ENCODE measurements at places on chromosomes 3 and 15.

GRCh38 chr3:127645371-127646015, 16.5 kb downstream of the PODXL2 start:
- DNase-seq: no peak

DNA sequence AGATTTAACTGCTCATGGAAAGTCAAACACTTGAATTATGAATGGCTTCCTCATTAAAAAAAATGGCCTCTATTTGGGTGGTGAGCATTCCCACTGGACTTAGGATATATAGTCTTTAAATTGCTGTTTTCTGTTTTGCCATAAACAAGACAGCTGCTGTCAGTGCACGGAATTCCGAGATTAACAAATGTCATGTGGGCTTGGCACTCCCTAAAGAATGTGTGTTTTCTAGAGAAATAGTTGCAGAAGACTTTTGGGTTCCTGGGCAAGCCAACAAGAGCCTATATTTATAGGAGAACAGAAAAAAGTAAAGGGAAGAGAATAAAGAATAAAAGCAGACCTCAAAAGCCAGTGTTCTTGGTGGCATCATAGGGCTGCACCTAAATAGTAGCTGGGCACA, 13.6 kb upstream of the TFG start:
- DNase-seq: no peak

DNA sequence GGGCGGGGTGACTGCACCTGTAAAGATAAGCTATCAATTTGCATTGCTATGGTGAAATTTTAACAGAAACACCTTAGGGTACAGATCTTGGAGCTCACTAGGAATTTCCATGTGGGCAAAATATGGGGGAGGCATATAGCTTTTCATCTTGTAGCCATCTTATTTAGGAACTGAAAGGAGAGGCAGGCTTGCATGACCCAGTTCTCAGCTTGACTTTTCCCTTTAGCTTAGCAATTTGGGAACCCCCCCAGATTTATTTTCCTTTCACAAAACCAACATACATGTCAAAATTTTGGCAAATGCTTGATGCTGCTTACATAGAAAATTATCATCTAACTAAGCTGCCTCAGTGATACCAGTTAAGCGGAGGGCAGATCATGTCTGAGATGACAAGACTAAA, 55.0 kb upstream of the EIF1B start:
- DNase-seq: no peak

DNA sequence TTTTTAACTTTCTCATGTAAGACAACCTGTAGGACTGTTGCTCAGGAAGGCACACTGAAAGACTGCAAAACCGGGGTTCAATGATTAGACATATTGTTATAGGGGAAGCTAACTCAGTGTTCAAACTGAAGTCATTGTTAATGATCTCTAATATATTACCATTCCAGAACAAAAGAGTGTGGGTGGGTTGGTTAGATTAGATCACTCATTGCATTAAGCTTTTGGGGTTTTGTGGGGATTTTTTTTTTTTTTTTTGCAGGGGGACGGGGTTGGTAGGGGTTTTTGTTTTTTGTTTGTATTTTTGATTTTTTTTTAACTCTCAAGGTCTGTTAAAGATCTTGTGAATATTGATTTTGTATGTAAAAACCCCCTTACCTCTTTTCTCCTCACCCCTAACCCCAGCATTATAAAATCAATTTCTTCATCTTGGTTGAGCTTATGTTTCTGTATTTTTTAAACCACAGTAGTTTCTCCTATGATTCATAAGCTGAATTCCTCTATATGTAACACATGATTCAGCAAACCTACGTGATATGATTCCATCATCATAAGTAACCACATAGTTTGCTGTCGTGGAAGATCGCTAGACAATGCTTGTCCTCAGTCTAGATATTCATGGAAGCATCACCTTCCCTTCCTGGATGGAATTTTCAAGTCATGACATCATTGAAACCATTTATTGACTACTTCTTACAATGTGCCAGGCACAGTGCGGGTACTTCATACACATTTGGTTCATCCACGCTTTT, 544.1 kb upstream of the MDFIC2 start:
- no peak for DNase-seq

GRCh38 chr3:155106119-155106518, 26.0 kb downstream of the MME start:
- DNase-seq: no peak

GRCh38 chr3:85387913-85388505, 429.2 kb downstream of the CADM2 start:
- no peak for DNase-seq

- no peak for DNase-seq
Observed at GRCh38 chr3:168213920-168214319, 118.2 kb upstream of the GOLIM4 start.

DNA sequence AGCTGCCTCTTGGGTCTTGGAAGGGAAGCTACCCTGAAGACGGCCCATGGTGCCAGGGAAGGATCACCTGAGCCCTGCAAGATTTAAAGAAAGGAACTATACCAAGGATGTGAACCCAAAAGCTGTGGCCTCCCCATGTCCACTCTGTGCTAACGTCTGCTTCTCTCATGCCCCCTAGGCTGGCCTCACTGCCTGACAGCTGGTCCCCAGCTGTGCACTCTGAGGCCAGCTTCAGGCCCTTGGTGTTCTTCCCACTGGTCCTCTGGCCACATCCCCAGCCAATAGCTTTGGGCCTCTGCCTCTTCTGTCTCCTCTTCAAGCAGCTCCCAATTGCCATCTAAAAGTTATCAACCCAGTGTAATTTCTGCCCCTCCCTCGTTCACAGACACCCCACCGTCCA, 5.2 kb upstream of the LRRK1 start:
- no peak for DNase-seq

GRCh38 chr15:77921664-77922063, 155.8 kb downstream of the TBC1D2B start:
- DNase-seq: no peak

GRCh38 chr15:69358850-69359249, 55.3 kb upstream of the KIF23 start:
- DNase-seq: no peak

- no peak for DNase-seq
Observed at GRCh38 chr3:58471025-58471887, 20.6 kb upstream of the KCTD6 start.

GRCh38 chr15:82298032-82298431, 35.4 kb downstream of the SAXO2 start:
- DNase-seq: no peak

DNA sequence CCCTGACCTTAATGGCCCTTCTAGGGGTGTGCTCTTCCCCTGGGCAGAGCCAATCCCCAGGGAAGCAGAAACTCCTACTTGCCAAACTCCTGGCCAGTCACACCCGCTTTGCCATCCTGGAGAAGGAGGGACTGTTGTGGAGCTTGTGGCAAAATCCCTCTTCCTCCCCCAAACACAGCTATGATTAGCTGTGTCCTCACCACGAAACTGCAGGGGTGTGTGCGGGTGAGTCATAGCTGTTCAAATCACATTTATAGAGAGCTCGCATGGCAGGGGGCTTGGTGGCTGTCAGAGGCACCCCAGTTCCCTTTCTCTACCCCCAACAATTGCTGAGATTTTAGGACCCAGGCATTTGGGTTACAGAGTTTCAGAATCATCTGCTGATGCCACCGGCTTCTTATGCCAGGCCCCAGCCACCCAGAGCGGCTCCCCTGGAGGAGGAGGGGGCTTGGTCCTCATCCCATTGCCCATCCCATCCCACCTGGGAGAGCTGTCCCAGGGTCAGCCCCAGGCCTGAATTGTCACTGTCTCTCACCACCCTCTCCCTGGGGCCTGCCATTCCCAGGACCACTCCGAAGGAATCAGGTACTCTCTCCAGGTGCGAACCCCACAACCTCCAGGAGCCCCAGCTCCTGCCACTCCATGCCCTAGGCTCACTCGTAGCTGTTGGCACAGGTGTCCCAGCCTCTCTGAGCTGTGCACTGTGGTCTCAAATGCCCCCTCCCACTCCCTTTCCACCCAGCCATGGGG, 28.8 kb upstream of the MAGEF1 start:
- DNase-seq: no peak

GRCh38 chr3:190886945-190887344, 24.5 kb upstream of the GMNC start:
- no peak for DNase-seq

DNA sequence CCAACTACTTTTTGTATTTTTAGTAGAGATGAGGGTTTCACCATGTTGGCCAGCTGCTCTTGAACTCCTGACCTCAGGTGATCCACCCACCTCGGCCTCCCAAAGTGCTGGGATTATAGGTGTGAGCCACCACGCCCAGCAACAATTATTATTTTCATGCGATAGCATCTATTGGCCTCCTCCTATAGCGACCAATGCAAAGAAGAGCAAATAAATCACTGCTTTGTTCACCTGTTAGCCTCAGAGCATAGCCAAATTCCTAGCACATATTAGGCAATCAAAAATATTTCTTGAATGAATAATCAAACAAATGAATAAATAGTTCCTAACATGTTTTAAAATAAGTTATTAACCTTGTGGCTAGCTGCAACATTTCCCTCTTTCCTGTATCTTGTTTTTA, 36.8 kb upstream of the TNFSF10 start:
- no peak for DNase-seq

DNA sequence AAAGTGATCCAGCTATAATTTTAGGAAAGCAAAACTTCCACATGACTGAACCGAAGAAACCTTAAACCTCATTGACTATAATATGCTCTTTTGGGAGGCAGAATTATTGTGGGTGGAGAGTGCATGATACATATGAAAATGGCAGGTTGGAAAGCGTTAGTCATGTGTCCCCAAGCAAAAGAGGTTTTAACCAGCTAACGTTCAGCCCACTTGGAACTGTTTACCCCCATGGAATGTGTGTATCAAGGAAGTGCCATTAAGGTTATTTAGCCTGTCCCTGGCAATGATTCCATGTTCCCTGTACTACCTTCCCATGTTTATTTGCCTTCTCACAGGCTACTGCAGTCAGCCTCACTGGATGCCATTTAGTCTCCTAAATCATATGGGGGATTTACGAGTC, 44.1 kb upstream of the LRRC58 start:
- no peak for DNase-seq

GRCh38 chr3:154040283-154040682, 80.9 kb upstream of the ARHGEF26 start:
- no peak for DNase-seq

DNA sequence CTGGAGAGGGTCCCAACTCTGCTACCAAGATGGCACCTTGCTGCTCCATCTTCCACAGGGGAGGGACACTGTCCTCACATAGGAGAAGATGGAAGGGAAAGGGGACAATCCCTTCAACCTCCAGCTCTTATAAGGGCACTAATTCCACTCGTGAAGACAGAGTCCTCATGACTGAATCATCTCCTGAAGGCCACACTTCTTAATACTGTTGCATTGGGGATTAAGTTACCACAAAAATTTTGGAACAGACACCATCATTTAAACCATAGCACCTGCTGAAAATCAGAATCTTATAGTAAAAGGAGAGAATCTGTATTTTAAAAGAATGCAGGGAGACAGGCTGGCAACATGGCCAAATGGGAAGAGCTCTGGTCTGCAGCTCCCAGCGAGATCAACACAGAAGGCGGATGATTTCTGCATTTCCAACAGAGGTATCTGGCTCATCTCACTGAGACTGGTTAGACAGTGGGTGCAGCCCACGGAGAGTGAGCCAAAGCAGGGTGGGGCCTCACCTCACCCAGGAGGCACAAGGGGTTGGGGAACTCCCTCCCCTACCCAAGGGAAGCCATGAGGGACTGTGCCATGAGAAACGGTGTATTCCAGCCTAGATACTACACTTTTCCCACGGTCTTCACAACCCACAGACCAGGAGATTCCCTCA, 69.4 kb upstream of the LIPC start:
- no peak for DNase-seq

DNA sequence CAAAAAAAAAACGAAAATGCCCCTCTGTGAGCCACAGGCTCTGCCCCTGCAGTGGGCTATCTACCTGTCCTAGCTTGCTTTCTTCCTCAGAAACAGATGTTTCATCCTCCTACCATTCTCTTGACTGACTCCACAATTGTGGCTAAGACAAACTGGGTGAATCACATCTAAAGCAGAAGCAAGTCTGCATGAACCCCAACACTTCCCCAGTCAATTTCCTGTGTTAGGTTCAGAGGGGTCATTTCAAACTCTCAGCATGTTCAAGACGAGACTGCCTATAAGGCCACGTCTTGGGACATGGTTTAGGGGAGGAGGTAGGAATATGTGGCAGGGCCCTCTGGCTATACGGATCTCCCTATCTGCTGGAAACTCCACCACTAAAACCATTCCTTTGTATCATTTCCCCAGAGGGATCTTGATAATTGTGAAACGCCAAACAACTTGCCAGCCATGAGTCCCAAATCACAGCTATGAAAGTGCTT, 28.6 kb upstream of the ANKDD1A start:
- no peak for DNase-seq

- DNase-seq: no peak
Observed at GRCh38 chr15:80744415-80744814, 34.8 kb upstream of the CEMIP start.

Measured in activated CD4-positive, alpha-beta T cell treated with anti-CD3 and anti-CD28 coated beads for 24 hours (primary cell).